Inflammatory macrophage (primary cell): ENCODE measurements at places on chromosomes 2 and 18.

- peak; percentile 64 for DNase-seq
Measured at GRCh38 chr2:37809525-37809924, 115.6 kb upstream of the RMDN2 start.

GRCh38 chr2:215835657-215836056 is 177.7 kb downstream of the MREG start:
- no peak for DNase-seq

DNA sequence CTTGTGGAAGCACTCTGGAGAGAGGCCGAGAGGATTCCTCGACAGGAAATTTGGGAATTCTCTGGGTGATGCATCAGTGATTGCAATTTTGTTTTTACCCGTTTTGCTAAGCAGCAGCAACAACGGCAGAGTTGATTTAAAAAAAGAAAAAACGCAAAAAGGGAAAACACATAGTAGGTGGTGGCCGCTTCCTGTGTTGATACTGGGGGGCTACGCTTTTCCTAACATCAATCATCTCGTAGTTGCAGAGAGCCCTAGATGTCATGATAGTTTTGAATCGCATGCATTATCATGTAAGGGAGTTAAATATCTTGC is 271 bp upstream of the RBM43 start:
- no peak for DNase-seq

DNA sequence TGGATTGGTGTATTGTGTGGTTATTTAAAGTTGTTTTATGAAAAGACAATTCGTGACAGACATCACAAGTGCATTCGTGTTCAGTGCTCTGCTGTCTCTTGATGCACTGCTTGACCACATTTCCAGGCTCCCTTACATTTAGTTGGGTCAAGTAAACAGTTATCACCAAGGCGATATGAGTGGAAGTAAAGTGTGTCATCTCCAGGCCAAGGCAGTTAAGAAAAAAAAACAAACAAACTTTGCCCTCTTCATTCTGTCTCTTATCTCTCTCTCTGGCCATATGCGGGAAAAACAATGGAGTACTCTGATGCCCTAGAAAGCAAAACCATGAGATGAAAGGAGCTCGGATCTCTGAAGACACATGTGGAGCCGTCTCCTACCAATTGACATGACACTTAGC is 131.1 kb downstream of the DSEL start:
- DNase-seq = no peak

DNA sequence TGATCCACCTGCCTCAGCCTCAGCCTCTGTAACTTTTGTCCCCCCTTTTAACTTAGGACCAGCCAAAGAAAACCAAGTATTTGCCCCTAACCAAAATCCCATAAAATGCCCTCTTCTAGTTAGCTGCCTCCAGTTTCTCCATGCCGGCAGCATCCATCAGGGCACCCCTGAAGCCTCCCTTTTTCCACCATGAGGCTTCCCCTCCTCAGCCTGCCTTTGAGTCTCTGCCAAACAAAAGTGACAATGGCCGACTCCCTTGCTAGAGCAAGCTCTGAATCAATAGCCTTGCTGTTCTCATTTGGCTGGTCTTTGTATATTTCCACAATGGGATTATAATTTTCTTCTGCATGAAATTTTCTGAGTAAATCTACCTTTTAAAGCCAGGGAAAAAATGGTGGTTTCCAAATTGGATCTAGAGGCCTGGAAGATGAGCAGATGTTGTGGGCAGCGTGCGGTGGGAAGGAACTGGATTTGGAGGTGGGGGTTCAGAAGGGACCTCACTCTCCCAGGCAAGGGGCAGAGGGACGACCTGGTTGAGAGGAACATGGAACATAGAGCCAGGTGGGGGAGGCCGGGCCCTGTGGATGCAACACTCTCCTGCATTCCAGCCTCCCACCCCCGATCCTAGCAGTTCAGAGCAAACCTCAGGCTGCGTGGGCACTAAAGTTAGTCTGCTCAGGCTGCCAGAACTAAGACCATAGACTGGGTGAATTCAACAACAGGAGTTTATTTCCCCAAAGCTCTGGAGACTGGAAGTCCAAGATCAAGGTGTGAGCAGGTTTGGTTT is 80.6 kb downstream of the HS6ST1 start:
- no peak for DNase-seq

GRCh38 chr2:95138702-95139101 is 17.1 kb upstream of the MRPS5 start:
- DNase-seq = no peak

DNA sequence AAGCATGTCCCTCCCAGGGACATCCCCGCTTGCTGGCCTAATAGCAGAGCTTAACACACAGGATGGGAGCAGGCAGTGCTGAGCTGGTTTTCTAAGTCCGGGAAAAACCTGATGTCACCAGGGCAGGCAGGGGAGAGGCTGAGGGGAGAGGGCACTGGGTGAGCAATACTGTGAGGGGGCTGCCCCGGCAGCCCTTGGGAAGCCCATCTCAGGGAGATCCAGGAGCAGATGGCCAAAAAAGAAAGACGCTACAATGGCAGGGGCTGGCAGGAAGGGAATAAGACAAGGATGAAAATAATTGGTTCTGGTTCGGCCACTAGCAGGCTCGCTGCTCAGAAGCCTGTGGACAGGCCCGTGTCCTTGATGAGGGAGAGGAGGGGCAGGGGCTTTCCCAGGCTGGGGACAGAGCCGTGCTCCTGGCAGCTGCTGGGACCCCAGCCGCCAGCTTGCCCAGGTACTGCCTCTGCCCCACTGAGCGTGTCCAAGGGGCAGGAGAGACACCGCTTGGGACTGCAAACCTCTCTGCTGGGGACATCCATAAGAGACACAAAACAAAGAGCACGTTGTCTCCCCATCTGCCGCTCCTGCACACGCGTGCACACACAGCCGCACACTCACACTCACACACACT is 30.2 kb downstream of the SMAD7 start:
- DNase-seq = no peak

DNA sequence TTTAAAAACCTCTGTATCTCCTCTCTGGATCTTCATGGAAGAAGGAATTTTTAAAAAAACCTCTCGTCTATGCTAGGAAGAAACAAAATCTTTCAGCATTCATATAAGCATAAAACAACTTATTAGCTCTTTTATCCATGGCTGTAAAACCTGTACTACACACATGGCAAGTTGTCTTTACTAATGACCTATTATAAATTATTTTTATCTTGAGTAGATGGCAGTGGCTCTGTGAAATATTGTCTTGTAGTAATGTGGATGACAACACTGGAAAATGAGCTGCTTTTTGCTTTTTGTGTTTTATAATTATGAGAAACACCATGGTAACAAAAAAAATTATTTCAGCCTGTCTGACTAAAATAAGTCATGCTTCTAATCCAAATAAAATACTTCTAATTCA is 18.9 kb downstream of the PHLPP1 start:
- no peak for DNase-seq
